ENCODE measurements at places on chromosomes 3 and 15.

DNA sequence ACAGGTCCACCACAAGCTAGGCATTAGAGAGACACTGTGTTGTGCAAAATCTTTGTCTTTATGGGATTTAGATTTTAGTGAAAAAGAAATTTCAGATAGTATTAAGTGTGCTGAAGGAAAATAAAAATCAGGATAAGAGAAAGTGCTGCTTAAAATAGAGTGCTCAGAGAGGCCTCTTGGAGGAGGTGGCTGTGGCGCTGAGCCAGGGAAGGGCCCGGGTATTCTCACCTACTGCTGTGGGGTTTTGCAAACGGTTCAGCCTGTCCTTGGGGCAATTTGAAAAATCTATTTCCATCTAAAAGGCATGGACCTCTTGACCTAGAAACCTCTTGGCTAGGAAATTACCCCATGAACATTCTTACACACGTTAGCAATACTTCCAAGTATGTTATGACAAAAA, 267.7 kb downstream of the TJP1 start:
- no peak for DNase-seq

DNA sequence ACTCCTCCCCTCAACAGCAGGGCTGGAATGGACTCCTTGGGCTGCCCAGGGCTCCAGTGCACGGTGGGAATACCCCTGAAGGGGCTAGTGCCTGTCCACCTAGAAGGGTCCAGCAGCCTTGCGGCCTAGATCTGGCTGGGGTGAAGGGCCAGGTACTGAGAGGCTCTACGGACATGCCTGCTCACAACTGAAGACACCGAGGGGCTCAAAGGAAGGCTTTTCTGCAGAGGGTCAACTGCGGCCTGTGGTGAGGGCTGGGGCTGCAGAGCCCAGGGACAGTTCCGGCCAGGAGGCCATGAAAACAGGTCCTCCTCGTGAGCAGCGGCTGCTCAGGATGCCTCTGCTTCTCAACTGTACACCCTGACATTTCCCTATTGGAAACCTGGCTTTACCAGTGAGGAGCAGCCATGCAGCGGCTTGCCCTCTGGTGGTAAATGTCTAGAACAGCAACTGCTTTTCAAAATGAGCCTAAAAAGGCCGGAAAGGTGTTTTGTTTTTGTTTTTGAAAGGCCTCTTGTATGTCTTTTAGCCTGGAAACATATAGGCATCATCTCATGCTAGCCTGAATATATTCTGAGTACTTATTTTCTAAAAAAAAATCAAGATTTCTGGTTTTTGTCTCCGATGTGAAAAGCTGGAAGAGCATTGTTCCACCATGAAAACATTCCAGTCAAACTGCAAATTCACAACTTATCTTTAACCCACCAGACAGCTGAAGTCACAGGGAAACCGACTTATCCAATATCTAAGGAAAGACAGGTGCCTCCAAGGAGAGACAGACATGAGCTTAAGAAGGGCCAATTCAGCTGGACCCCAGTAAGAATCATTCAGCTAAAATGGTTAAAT, 163.4 kb downstream of the KLF13 start:
- peak; percentile 16 for DNase-seq

DNA sequence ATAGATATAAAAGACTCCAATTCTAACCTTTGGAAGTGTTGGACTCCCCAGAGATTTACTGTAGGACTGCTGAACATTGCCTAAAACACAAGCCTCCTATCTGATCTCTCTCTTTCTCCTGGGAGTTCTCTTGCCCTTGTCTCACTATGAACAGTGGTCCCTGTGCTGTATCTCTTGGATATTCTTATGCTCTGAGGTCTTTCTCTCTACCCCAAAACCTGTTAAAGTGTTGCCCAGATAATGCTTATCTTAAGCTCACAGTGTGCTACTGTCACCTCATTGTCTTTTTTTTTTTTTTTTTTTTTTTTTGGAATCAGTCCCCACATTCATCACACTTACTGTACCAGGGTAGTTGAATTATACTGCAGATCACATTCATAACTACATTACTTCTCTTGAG, 131.0 kb upstream of the CBLB start:
- no peak for DNase-seq

- DNase-seq: no peak
Observed at GRCh38 chr15:93206893-93207292, 117.9 kb upstream of the RGMA start.

DNA sequence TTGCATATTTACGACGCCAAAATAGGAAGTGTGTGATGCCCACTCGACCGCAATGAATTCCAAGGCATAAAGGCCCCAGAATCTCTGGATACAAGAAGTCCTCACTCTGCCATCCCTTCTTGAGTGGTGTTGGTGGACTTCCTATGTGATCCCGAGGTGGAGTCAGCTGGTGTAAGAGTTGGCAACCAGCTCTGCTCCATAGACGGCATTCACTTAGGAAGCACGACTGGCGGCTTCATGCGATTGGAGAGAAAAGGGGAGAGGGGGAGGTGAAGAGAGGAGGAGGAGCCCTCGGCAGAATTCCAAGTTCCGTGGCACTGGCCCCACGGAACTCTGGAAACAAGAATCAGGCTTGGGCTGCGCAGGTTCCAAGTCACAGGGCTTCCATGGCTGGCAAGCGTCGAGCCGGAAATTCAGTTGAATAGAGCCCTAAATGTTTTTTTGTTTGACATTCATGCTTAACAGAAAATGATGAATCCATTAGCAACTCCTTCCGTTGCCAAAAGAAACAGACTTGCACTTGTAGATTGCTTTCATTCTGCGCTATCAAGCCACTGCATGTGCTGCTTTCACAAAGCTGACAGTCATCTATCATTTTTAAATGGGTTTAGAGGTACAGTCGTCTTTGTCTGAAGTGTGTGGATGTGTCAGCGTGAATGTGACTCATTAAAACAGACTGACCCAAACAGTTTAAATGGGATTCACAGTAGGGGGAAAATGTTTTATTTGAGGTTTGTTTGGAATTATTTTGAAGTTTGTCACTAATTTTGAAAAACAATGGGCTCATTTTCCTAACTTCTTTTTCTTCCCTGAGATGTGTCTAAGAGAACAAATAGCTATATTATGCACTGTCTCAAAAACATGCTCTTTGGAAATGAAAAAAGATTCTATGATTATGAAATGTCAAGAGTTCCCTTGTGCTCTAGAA, 428.3 kb upstream of the ATP11B start:
- DNase-seq: no peak

All from T follicular helper cell (primary cell).